ENCODE measurements at places on chromosomes 2 and 18. TPM values are rescaled to one million over a fixed set of nuclear protein-coding genes. Genes with fewer than 3 reads are reported as not detected.

CHRNG gene
- not detected for total RNA-seq

NAT8 gene
- total RNA-seq, result 0.64 TPM

ERICH2 gene
- not detected for total RNA-seq

SKOR2 gene
- total RNA-seq, result not detected

ERFE gene
- total RNA-seq, result 0.50 TPM

SPP2 gene
- total RNA-seq, result not detected

HOXD1 gene
- total RNA-seq, result 4.0 TPM

KIAA2012 gene
- not detected for total RNA-seq

CDH20 gene
- not detected for total RNA-seq

TXNL4A gene
- total RNA-seq, result 101 TPM
